ENCODE measurements at places on chromosomes 6 and 20.

DNA sequence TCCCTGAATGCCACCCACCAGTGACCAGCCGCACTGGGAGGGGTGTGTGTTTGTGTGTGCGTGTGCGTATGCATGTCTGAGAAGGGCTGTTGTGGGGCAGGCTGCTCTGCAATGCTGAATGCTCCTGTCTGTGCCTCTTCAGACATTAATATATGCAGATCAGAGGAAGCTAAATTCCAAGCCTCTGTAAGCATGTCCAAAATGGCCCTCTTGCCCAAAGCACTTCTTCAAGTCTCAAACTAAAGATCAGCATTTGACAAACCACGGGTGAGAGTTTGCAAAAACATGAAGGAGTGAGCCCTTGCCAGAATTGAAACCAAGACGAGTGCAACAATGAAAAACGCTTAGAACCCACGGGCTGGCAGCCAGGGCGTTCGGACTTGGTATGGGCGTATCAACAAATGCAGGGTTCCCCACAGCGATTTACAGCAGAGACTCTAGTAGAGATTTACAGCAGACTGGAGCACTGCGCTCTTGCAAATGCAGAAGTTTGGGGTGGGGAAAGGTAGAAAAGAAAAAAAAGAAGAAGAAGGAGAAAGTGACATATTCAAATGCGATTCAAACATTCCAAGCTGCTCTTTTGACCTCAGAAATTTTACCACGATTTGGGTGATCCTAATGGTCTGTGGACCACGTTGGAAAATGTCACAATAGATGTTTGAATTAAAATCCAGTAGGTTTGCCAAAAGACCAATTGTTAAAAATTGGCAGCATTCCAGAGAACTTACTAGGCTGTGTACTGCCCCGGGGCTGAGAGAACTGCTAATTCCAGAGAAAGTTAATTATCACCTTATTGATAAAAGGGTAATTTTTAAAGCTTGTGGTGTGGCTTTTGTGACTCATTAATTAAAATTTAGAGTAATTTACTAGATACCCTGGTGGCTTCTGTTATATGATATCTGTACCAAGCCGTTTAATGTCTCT is 3.5 kb downstream of the SCML4 start:
- DNase-seq, result peak; percentile 43

DNA sequence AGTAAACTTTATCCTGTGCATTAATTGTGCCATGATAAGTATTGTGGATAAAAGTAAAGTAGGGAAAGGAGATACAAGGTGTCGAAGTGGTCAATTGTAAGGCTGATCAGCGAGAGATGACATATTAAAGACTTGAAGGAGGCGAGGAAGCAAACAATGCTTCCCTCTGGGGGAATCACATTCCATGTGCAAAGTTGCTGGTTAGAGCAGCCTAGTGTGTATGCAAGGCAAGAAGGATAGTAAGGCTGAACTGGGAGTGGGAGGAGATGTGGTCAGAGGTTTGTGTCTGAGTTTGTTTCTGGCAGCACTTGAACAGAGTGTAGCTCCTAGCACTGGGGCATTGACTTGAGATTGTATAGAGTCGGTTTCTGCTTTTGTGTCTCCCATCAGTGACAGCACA is 122.9 kb downstream of the SLC35F1 start:
- DNase-seq, result no peak

DNA sequence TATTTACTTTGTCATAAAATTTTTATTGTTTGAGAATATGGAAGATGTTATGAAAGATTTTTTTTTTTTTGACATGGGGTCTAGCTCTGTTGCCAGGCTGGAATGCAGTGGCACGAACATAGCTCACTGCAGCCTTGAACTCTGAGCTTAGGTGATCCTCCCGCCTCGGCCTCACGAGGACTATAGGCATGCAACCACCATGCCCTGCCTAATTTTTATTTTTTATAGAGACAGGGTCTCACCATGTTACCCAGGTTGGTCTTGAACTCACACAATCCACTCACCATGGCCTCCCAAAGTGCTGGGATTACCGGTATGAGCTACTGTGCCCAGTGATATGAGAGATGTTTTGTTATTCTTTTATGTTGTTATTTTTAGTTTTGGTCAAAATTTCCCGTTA is 295.8 kb downstream of the TBC1D7 start:
- no peak for DNase-seq

DNA sequence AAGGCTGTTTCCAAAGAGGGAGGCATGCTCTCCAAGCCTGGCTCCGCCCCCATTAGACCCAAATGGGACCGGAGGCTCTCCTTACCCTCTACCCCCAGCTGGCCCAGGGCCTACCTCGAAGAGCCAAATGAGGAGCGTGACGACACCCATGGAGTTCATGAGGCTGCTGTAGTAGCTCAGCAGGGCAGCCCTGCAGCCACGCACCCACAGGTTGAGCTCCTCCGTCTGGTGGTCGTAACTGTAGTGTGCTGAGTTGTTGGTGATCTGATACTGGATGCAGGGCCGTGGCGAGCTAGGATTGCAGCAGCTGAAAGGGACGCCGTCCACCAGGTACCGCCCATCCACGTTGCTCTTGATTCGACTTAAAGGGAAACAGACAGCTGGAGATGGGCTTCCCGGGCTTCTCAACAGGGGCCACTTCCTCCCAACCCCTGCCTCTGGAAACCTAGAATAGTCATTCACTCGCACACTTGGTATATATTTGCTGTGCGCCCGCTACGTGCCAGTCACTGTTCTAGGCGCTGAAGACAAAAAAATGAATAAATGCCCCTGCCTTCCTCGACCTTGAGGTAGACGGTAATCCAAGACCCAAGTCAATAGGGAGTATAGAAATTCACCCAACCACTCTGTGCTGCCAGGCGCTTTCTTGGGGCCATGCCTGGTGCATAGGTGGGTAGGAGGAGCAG is 18.0 kb downstream of the PRPH2 start:
- no peak for DNase-seq

DNA sequence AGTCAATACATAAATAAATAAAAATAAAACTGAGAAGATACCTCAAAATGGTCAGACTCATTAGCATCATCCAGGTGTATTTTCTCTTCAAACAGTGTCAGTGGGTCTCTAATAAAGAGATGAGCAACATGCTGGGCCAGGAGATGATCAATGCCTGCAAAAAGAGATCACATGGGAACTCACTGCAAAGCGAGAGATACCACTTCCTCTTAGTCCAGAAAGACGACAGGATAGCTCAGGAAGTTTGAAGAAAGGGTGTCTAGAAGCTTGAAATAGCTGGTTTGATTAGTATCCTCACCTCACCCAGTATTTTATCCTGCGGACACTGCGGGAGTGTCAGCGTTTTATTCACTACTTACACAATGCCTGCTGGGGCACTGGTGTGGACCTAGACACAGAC is 38.0 kb downstream of the GCLC start:
- no peak for DNase-seq

GRCh38 chr20:49028684-49029083 is 17.4 kb upstream of the CSE1L start:
- DNase-seq, result peak; percentile 42

- DNase-seq, result peak; percentile 42
Measured at GRCh38 chr20:58246346-58246745, 17.9 kb upstream of the ANKRD60 start.

DNA sequence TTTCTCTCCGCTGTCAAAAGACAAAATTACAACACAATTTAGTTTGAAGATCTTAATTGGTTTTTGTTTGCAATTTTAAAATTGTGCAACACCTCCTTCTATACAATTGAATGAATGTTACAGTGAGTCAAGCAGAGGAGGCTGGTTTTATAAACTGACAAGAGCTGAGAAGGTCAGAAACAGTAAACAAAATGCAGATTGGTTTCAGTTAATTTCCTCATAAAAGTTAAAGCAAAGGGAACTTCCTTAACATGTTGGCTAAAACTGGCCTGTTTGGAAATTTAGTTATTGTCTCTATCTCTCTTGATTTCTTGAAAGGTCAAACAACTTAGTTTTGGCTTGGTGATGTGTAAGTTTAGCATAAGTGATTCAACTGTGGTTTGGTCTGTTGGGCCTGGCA is 22.2 kb downstream of the KHDC1L start:
- peak; percentile 68 for DNase-seq

DNA sequence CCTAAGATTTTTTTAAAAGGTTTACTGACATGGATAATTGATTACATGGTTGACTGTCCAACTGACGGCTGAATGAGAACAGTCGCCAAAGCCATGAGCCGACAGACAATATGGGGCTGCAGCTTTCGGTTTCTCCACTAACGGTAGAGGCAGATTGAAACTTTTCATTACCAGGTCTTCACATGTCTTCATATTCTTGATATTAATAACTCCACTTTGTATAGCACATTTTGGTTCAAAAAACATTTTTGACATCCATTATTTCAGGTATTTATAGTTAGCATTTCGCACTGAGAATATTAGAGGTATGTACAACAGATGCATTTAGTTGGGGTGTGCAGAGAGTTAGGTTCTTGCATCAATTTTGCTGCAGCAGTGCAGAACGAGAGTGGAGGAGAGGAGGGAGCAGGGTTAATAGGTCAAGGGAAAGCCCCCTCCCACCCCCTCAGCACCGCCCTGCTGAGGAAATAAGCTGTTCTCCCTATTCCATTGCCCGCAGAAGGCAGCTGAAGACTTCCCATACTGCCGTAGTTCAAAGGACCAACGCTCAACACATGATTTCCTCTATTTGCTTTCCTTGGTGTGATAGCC is 73.6 kb upstream of the ADTRP start:
- peak; percentile 35 for DNase-seq

- DNase-seq, result no peak
Measured at GRCh38 chr6:24660105-24660504, 6.6 kb downstream of the TDP2 start.

DNA sequence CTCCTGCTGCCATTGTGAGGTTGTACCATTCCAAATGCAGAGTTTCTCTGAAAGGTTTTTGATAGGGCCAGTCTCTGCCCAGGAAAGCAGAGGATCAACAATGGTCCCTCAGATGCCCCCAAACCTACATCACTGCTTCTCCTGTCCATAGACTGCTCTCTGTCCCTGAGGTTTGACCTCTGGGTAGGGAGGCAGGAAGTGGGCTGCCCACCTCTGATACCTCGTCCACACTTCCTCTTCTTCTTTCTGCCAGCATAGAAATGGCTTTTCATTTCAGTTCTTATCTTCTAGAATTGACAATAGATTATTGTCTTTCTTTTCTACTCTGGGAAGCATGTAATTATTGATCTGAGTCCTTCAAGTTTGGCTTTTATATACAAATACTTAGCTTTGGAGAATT is 170.6 kb downstream of the TRMT11 start:
- no peak for DNase-seq

DNA sequence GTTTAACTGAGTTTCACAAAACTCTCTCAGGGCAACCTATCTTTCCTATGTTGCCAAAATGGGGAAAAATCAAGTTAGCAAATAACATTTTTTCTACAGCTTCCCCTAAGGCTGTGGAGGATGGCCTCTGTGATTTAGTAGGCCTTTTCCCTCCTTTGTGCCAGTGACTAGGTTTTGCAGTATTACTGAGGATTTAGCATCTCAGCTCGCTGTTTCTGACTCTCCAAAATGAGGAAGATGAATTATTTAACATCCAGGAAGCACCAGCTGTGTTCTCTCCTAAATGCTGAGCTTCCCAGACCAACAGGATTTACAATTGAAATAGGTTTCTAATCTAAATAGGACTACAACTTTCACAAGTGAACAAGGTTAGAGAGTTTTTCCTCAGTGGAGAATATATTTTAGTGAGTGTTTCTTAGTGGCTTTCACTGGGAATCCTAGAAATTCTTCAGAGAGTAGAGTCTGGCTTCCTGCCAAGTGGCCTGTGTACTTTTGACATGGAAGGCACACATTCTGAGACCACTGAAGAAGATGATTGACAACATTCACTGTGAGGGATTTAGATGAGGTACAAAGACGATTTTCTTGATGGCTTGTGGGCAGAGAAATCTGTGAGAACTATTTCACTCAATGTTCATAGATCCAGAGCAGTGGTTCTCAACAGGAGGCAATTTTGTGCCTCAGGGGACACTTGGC is 62.4 kb downstream of the PTCHD4 start:
- no peak for DNase-seq

DNA sequence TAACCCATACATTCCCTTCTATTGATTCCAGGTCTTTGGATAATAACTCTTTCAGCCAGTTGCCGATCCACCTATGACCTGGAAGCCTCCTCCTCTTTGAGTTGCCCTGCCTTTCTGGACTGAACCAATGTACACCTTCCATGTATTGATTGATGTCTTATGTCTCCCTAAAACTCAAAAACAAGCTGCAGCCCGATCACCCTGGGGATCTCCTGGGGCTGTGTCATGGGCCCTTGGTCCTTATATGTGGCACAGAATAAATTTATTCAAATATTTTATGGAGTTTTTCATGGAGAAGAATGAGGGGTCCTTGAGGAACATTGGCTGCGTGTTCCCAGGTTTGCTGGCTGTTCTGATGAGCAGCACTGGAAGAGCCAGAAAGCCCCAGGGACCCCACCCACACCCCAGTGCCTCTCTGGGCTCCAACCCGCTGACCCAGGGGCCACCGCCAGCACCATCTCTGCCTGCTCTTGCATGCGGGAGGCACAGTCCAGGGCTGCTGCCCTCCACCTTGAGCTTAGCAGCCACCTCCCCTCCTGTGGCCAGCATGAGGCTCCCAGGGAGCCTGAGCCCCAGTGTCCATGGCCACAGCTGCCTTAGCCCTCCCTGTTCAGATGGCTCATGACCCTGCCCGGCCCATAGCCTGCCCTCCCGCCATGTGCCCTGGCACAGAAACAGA is 36.5 kb upstream of the CST7 start:
- DNase-seq, result no peak

GRCh38 chr6:33671744-33672072 is 39.8 kb downstream of the UQCC2 start:
- peak; percentile 48 for DNase-seq

DNA sequence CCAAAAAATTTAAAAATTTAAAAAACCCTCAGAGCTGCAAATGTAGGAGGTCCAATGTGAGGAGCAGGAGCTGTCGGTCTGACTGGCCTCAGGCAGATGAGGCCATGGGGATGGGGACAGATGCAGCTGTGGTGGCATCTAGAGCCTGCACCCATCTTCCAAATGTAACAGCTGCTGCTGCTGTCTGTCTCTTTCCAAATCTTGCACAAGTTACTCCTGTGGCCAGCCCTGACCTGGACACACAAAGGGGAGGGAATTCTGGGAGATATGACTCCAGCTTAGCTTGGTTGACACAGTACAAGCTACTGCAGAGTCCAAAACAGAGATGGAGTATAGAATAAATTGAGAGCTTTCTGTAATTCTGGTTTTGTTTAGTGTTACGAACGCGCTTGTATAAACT is 115.2 kb downstream of the PRND start:
- DNase-seq, result no peak

DNA sequence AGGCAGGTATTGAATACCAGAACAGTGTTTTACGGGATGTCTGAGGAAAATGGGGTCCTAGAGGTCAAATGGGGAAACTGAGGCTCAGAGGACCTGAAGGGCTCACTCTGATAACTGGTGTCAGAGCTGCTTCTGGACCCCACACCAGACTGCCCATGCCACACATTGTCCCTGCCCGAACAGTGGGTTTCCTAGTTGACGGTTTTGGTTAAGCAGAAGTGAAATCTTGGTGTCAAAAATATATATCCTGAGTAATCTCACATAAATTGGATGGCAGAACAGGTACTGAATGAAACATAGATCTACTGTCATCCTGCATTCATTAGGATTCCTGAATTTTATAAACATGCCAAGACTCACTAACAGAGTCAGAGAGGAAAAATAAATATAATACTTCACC is 16.3 kb downstream of the NOX3 start:
- no peak for DNase-seq

Measured in M059J (cell line).